GOT3 (cell line): ENCODE measurements at places on chromosomes 6 and 20.

- DNase-seq = no peak
These were observed 8.8 kb downstream of the CLDN20 start for GRCh38 chr6:155272353-155273232.

DNA sequence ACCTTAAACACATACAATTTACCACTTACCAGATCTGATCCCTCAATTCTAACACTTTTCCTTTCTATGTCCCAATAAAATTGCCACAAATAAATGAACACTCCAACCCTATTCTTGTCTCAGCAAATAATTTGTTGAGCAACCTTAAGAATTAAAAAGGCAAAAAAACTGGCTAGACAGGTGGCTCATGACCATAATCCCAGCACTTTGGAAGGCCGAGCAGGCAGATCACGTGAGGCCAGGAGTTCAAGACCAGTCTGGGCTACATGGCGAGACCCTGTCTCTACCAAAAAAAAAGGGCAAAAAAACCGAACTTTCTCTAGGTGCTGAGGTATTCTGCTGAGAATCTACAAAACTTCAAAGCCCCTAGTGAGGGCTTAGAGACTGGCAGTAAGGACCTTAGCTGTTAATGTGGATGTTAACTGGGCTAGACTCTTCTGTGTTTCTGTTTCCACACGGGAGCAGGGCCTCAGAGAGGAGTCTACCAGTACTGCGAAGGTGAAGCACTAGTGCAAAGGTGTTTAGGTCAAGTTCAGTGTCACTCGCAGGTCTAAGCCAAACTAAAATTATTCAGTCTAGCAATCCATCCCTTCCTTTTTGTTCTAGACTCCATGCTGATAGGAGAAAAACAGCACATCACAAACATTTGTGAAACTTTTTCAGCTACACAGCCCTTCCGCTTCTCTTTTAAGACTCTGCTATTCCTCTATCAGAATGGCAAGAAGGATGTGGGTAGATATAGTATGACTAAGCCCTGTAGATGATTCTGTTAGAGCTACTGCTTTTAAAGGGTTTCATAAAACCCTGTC lies 2.6 kb downstream of the FASTKD5 start:
- DNase-seq = no peak

GRCh38 chr20:6265204-6265904 lies 142.5 kb upstream of the FERMT1 start:
- peak; percentile 23 for DNase-seq

- DNase-seq = no peak
These were observed 54.7 kb upstream of the NXT1 start for GRCh38 chr20:23295934-23296333.

DNA sequence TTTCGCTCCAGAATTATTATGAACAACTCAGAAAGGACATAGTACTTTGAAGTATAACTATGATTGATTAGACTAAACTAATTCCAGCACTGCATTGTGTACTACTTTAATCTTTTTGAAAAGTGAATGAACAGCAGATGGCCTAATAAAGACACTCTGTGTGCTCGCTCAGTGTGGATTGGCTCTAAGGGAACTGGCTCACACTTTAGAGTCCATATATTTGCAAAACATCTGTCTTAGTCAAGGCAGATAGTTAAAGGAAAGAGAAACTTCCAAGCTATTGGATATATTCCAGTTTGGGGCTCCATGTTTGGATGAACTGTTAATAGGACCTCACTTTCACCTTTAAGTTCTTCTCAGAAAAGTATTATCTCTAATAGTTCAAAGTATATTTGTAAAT lies 218.9 kb downstream of the EYA4 start:
- no peak for DNase-seq

DNA sequence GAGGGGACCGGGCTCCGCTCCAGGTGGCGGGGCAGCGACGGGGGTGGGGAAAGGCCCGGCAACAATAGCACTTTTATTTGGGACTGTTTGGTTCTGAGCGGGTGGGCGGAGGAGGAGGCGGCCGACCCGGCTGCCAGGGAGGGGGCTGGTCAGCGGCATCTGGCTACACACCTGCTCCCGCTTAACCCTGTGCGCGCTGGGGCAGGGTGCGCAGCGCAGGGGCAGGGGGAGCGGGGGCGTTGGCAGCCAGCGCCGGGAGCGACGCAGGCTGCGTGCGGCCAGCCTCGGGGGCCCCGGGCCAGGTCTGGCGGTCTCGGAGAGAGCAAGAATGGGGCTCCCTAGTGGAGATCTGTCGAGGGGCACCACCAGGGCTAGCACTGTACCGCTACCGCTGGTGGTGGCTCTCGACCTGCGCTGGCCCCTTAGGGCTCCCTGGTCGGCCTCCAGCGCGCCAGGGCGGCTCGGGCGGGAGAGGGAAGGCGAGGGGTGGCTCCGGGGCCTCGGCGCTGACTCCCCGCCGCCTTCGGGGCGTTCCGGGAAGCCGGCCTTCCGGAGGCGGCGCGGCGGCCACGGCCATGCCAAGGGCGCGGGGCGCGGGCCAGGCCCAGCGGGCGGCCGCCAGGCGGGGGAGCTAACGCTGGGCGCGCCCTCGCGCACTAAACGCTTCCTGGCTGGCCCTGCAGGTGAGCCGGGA lies 92.4 kb downstream of the NCR2 start:
- DNase-seq = no peak

- no peak for DNase-seq
These were observed 31.4 kb downstream of the SCP2D1 start for GRCh38 chr20:18845017-18845416.

GRCh38 chr20:44098657-44099056 lies 88.3 kb downstream of the JPH2 start:
- no peak for DNase-seq

DNA sequence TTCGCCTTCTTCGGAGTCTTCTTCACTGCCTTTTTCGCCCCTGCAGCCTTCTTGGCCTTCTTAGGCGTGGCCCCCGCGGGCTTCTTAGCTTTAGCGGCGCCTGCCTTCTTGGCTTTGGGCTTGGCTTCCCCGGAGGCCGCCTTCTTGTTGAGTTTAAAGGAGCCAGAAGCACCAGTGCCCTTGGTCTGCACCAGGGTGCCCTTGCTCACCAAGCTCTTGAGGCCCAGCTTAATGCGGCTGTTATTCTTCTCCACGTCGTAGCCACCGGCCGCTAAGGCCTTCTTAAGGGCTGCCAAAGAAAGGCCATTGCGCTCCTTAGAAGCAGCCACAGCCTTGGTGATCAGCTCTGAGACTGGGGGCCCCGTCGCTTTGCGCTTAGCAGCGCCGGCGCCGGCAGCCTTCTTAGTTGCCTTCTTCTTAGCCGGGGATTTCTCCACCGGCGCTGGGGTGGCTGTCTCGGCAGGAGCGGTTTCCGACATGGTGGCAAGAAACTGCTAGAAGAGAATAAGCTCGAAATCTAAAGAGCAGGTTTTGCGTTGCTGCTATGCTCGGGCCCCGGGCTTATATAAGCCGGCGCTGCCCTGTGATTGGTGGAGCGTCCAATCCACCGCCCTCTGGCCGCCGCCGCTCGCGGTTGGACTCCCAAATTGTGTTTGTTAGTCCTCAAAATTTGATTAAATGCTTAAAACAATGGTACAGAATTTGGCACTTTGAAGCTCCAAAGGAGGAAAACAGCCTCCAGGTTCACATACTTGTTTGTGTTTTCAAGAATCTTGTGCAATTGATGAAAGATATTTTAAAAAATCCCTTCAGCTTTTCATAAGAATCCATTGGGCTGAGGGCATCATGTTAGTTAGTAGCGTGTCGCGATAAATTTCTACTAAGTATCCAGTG lies 44.9 kb downstream of the OR2B2 start:
- DNase-seq = peak; percentile 54
